NCI-H1417 treated with DMSO at 0.1 percent for 48 hours (cell line): ENCODE measurements at places on chromosomes 2 and 18.

DNA sequence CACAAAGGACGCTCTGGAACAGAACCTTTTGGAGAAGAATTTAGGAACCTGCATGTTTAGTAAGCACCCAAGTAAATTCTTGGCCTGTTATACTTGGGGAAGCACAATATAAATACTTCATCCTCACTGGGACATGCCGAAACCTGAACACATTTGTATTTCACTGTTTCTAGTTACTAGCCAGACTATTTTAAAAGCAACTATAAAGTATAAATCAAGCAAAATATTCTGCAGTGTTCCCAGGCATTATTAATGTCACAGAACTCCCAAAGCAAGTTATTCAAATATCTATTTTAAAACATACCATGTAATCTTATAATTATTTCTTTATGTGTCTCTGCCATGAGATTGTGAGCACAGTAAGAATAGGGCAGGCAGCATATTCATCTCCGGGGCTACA is 54.8 kb downstream of the CALCRL start:
- no peak for DNase-seq

GRCh38 chr2:188610050-188610444 is 318.4 kb downstream of the GULP1 start:
- no peak for DNase-seq

DNA sequence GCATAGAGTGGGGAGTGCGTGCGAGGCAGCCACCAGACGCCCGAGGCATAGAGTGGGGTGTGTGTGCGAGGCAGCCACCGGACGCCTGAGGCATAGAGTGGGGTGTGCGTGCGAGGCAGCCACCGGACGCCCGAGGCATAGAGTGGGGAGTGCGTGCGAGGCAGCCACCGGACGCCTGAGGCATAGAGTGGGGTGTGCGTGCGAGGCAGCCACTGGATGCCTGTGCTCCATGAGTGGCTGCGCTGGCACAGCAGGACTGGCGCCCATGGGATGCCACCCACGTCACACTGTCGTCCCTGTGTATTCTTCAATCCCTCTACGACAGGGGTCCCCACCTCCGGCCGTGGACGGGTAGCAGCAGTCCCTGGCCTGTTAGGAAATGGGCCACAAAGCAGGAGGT is 221.9 kb downstream of the HDAC4 start:
- DNase-seq: no peak

- DNase-seq: peak; percentile 39
Observed at GRCh38 chr2:9782197-9782719, 61.0 kb upstream of the TAF1B start.

- DNase-seq: no peak
Observed at GRCh38 chr2:64482765-64483504, 29.0 kb downstream of the LGALSL start.

DNA sequence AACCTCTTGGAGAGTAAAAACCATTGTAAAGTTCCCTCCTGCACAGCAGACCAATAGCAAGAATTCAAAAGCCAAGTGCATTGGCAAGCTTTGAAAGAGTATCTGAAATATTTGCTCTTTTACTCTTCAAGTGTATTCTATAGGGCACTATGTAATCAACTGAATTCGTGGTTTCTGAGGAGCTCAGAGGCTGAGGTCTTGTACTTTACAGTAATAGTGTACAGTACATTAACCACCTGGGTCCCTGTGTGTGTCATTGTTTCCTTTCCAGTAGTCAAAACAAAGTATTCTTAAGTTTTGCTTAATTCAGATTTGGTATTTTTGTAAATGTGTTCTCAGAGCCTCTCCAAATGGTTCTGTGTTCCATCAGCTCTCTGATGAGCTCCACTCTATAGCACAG is 769.7 kb downstream of the LRRTM4 start:
- DNase-seq: no peak

DNA sequence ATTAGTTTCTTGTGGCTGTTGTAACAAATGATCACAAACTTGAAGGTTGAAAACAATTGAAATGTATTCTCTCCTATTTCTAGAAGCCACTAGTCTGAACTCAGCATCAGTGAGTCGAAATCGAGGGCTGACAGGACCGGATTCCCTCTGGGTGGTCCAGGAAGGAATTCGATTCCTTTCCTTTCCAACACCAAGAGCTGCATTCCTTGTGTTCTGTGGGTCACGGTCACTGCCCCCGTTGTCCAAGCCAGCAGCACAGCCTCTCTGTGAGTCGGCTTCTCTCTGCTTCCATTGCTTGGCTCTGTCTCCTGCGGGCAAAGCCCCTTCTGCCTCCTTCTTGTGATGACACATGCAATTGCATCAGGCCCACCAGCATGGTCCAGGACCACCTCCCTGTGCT is 67.3 kb downstream of the SMIM21 start:
- DNase-seq: no peak

- DNase-seq: no peak
Observed at GRCh38 chr18:54717673-54718407, 110.4 kb upstream of the RAB27B start.

- DNase-seq: no peak
Observed at GRCh38 chr2:11984316-11985158, 238.1 kb downstream of the LPIN1 start.

GRCh38 chr2:41735006-41735405 is 312.8 kb upstream of the PKDCC start:
- no peak for DNase-seq

- DNase-seq: no peak
Observed at GRCh38 chr2:223860809-223861738, 23.7 kb upstream of the AP1S3 start.

GRCh38 chr2:64323197-64323596 is 130.8 kb upstream of the LGALSL start:
- DNase-seq: no peak

- DNase-seq: no peak
Observed at GRCh38 chr2:219476652-219477151, 22.0 kb upstream of the GMPPA start.

DNA sequence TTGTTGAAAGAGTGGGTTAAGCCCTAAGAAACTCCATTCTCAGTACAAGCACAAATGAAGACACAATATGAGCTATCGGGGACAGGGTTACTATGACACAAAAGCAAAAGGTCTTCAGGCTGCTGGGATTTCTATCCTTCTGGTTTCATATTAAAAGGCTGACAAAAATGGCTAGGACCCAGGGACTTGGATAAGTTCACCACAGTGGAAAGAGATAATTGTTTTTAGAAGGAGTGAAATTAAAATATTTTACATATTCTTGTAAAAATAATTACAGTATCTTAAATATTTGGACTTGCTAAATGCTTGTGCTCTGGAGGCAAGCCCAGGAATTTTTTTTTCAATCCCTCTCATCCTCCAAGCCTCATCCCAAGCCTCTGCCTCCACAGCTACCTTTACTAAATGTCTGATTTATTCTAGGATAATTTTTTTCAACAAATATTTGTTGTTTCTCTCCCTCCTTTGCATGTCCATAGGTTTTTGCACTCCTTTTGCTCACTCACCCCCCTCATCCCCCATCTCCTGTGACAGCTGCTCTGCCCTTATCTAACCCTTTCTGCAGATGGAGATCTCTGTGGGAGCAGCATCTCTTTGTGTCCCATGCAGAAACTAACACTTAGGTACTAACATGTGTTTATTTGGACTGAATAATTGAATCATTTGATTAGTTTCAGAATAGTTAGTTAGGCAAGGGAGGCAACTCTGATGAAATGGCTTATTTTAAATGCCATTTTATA is 47.8 kb upstream of the NABP1 start:
- no peak for DNase-seq

- no peak for DNase-seq
Observed at GRCh38 chr18:13455960-13456481, 237.5 kb downstream of the LDLRAD4 start.

DNA sequence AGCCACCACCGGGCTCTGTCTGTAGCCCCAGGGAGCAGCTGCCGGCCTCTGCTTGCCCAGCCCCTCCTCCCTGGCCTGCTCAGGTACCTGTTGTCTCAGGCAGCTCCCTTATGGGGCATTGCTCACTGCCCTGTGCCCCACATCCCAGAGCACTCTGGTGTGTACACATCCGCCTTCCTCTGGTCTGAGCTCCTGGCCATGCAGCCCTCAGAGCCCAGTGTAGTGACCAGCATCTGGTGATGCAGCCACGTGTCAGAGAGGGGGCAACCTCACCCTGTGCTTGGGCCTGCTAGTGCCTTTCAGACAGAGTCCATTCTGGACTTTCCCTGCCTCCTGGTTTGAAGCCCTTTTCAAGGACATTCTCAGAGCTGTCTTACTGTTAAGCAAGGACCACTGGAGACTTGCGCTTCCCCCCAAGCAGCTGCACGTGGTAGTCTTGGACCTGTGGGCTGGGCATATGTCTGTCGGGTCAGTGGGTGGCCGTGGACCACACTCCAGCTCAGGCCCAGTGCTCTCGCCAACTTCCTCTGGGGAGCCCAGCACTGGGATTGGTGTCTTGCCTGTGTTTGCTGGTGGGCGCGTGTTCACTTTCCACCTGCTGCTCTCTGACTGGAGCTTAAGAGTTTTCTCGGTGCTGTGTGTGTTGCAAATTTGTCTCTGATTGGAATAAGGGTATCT is 30.7 kb downstream of the DGKD start:
- no peak for DNase-seq

DNA sequence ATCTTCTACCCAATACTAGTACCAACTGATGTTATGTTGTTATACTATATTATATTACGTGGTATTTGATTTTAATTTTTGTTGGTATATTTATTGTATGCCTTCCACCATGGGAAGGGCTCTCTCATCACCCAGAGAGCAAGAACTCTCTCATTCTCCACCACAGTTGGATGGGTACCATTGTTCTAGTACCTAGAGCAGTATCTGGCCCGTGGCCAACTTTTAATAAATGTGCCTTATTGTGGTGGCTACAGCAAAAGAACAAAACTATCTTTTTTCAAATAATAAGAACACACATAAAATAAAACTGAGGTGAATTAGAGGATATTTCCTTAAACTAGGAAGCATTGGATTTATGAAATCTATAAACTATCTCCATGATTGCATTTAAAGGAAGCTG is 71.8 kb downstream of the PID1 start:
- DNase-seq: no peak

GRCh38 chr2:127597046-127597983 is 48.6 kb upstream of the GPR17 start:
- no peak for DNase-seq

- DNase-seq: no peak
Observed at GRCh38 chr2:240915526-240916341, 9.6 kb downstream of the CROCC2 start.

- no peak for DNase-seq
Observed at GRCh38 chr18:3594760-3595368, 144.9 kb downstream of the TGIF1 start.

DNA sequence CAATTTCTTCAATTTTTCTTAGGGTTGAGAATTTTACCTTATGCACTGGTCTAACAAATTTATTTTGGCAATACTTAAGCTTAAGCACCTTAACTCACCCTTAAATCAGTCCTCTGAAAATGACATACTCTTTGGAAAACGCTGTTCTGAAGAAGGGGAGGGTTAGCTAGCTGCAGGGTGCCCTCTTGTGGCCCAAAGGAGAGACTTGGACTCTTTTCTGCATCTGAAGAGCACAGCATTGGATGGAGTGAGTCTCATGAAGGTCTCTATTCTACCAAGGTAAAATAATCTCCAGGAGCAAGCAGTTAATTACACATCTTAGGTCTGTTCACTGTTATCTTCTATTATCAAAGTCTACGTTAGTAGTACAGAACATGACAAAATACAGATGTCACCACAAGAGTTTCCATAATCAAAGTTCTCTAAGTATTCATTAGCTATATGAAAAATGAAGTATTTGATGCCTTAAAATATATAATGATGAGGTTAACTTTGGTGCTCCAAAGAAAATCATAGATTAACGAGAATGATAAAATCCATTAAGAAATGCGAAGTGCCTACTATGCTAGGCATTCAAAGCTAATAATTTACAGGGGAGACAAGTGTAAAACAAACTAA is 24.4 kb downstream of the PUM2 start:
- DNase-seq: no peak

GRCh38 chr2:196277002-196277401 is 105.6 kb upstream of the STK17B start:
- DNase-seq: no peak

DNA sequence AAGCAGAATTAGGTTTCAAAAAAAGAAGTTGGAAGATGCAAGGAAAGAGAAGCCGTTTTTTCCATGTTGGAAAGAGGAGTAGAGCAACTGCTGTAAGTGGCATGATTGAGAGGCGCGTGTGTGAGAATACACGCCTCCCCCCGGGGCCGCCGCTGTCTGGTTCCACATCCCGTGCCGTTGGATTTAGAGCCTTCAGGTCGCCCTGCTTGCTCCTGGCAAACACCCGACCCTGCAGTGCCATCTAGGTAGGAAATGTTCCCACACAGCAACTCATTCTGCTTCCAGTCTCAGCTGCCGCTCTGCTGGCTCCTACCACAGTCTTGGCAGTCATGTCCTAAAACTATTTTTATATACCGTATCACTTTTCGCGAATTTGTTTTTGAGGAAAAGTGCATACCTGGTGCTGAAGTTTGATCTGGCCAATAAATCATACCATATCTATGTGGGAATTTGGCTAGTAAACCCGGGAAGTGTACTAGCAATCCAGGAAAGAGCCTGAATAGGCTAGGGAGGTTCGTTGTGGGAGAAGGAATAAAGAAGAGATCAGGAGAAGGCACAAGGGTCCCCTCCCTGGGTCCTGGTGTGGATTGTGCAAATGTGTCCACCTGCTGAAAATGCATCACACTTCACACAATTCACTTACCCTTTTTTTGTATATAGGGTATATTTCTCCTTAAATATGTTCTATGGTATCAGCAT is 372.7 kb downstream of the FBXO15 start:
- no peak for DNase-seq

DNA sequence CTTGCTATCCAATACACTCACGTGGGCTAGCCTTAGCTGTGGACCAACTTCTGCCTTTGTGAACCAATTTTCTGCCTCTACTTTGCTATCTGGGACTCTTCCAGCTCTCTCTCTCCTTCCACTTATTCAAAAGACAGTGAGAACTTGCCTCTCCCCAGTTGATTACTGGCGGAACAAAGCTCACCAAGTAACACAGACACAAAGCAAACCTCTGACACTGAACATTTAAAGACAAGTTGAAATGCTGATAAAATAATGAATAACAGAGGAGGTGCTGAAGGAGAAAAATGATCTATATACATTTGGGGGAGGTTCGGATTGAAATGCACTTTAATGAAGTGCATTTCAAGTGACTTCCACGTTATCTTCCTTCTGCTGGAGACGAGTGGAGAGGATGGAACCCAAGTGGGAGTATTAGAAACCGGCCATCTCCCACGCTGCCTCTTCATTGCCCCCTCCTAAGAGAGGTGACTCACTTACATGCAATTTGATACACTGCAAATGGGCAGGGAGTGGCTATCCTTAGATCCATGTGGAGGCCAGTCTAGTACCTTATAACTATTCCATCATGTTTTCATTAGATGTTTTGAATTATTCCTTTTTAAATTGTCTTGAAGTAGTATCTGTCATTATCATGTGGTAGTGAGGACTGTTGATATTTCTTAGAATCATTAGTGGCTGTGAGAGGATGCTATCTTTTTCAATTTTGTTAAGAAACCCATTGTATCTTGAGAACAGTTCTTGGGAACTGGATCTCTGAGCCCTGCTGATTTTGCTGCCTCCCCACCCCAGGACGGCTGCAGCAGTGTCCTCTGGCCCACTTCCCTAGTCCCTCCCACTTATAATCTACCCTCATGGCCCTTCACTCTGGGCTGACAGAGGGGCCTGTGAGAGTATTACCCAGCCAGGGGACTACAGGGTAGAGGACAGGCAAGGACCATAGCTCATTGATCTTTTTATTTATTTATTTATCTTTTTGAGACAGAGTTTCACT is 6.0 kb upstream of the GLI2 start:
- no peak for DNase-seq
